ENCODE measurements at places on chromosomes 2 and 18.

- DNase-seq = no peak
Measured at GRCh38 chr18:39399662-39400061, 1834.1 kb upstream of the CELF4 start.

- no peak for DNase-seq
Measured at GRCh38 chr2:234289834-234290590, 206.9 kb downstream of the ARL4C start.

GRCh38 chr2:109558076-109558882 is 55.5 kb downstream of the SEPTIN10 start:
- DNase-seq = no peak

- peak; percentile 76 for DNase-seq
Measured at GRCh38 chr2:197310271-197310985, at the start of gene ANKRD44. ANKRD44 (minus strand) TSS chr2:197310780; CDS start chr2:197310604, 176 bp downstream.

DNA sequence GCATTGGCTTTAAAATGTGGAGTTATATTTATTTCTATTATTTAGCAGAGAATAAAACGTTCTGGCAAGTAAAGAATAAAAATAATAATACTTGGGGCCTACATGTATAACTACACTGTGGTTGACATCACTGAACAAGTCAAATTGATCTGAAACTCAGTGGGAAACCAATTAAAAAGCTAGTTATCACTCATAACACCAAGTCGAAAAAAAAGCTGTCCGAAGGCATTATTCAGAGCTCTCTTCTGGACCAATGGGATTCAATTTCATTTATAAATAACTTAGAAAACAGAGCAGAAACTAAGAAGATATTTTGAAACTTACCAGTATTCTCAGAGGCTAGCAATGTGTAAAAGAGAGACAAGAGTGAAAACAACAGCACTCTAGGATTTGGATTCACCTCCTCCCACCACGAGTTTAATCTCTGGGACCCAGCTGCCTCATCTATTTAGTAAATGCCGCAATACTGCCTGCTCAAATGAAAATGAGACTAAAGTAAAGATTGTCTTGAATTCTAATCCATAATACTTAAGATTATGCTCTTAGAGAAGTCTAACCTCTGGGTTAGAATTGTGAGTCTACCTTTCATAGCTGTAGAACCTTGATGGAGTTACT is 128.4 kb downstream of the NBAS start:
- no peak for DNase-seq

- no peak for DNase-seq
Measured at GRCh38 chr2:156702541-156702940, 266.4 kb downstream of the GPD2 start.

GRCh38 chr2:146246736-146247523 is 1597.9 kb upstream of the ACVR2A start:
- no peak for DNase-seq

DNA sequence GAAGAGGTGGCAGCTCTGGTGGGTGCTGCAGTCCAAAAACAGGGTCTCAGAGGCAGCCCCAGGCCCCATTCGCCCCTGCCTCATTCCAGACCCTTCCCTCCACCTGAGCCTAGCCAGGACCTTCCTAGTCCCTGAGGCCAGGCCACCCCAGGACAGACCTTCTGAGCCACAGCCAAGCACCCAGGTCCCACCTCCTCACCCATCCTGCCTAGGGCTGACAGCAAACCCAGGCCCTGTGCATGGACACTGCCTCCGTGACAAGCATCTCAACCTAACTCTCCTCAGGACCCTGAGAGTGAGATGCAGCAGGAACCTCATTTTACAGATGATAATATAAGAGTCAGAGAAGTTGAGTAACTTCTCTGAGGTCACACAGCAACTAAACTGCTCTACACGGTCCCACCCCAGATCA is 15.5 kb downstream of the ADRA2B start:
- DNase-seq = no peak

DNA sequence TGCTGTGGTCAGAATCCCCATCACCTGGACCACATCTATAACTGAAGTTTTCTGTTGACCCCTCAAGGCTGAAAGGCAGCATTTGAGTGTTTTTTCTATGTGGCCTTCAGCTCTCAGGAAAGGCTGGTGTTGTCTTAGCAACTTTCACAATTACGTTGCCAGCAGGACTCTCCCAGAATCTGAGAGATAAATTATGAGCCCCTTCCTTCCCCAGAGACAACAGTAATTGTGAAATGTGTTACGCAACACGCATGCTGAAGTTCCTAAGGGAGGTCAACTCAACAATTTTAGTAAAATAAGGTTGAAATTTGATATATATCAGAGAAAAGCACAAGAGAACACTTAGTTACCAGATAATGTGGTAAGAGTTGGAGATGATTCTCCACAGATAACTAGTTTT is 216.5 kb upstream of the SLC8A1 start:
- DNase-seq = no peak

DNA sequence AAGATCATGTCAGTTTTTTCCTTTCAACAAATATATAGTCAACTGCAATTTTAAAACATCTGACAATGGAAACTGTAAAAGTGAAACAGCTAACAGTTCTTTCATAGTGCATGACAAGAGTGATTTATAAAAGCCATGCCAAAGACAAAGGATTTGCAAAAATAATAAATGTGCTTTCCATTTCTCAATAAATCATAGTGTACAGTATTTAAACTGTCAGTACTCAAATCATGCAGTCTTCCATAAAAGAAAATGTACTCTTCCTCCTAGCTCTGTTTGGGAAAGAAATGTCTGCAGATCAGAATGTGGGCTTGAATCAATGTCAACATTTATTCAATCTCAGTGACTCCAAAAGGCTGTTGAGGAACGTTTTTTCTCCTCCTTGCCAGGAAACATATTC is 131.7 kb upstream of the PDE1A start:
- DNase-seq = no peak

DNA sequence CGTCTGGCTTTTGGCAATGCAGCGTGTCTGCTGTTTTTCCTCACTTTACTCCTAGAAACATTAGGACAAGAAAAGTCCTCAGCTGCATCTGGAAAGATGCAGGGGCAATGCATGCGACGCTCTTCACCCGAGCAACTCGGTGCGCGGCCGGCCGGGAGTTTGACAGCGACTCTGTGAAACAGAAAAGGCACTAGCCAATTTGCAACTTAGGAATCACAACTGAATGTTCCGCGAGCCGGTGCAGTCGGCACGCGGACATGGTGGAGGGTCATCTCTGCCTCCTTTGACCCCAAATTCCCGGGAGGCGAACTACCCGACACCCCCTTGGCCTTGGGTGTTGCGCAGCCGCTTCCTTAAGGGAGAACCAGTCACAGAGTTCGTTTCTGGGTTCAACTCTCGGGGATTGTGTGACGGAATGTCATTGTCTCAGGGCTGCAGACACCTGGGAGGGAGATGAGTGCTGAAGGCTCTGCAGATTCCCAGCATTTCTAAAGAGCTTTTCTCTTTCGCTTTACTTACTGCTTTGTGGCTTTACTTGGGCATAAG is 9.8 kb downstream of the NR4A2 start:
- DNase-seq = no peak

GRCh38 chr18:48412339-48412929 is 3.3 kb upstream of the ZBTB7C start:
- no peak for DNase-seq

DNA sequence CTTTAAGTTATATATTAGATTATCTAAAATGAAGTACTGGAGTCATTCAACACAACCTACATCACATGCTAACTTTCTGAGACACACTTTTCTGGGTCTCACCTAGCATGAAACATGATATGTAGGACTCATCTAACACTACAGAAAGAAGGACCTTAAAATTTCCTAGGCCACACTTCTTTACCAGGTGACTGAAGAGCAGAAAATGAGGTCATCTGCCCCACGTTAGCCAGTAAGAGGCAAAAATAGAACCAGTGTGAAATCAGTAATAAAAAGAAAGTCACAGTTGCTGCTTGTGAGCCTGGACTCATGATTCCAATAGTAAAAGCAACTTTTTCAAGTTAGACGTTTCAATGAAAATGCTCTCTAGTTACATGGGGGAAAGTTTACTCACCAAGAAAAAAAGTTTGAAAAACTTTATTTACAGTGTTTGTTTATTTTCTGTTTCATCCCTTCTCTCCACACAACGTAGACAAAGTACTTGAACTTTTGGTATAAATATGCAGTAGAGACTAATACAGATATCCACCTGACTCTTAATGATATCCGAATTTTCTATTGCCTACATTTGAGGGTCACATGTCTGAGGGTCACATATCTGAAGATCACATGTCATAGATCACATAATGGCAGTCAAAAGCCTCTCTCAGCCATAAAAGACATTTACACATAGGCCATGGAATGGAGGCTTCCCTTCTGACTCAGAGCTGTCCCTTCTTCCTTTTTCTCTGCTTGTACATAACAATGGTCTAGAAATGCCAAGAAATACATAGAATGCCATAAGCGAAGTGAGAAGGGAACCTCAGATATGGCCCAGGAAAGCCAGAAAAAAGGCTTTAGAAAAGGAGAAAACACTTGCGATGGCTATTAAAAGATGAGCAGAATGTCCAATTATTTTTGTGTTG is 362.9 kb downstream of the ZEB2 start:
- no peak for DNase-seq

GRCh38 chr2:27264253-27264752 is 1.5 kb upstream of the SLC30A3 start:
- no peak for DNase-seq

DNA sequence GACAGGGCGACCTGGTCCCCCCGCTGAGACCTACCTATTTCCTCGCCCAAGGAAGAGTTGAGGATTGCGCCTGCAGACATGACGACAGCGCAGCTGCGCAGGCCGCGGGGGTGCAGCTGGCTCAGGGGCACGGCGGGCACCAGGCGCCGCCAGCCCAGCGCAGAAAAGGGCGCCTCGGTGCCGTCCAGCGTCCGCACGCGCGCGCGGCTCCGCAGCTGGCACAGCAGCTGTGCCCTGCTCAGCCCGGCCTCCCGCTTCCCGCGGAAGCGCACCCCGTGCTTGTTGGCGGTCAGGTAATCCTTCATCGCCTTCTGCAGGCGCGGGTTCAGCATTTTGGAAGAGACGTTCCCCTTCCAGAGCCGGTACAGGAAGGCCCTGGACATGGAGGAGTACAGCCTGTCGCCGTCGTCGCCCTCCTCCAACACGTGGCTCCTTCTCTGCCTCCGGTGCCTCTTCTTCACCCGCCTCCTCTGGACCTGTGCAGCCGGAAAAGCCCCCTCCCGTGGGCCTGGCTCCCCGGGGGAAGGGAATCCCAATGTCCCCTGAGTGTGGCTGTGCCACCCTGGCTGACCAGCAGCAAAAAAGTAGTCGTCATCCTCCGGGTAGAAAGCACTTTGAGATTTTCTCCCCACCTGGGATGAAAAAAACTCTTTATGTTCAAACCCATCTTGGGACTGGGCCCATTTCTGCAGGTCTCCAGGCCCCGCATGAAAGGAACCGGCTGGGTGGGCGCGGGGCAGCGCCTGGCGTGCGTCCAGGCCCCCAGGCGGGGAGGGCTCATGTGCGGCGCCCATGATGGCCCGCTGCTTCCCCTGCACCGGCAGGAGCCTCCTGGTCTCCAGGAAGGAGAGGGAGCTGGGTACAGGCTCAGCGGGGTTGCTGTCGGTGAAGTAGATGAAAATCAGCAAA is 42.7 kb downstream of the ST6GAL2 start:
- no peak for DNase-seq

DNA sequence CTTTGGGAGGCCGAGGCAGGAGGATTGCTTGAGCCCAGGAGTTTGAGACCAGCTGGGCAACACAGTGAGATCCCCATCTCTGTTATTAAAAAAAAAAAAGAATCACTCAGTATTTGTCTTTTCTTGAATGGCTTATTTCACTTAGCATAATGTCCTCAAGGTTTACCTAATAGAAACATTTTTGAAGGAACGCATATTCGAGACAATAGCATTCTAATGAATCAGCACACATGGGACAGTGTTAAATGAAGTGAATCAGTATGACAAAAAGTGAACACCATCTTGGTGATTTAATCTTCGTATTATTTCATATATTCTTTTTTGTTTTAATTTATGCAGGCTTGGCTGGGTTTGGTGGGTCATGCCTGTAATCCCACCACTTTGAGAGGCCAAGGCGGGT is 44.7 kb downstream of the WIPF1 start:
- DNase-seq = no peak
